RWPE2 (cell line): ENCODE measurements at places on chromosomes 2 and 18.

GRCh38 chr18:45651275-45651674 is 36.0 kb downstream of the SLC14A2 start:
- no peak for DNase-seq

DNA sequence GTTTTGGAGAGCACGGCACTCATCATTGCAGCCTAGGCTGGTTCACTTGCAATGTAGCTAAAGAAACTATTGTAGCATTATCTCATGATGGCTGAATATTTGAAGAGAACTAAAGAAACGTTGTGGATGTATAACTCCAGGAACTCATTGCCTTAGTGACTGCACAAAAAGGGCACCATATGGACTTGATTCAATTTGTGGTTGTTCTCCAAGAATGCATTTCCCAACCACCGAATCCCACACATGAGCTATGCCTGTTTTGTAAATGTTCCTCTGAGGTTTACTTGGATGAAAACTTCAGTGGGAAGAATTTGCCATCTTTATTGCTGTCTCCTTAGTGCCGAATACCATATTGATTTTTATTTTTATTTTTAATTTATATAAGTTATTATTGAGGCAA is 43.5 kb downstream of the DOK6 start:
- DNase-seq: no peak

- no peak for DNase-seq
These were observed 489.1 kb upstream of the SMIM21 start for GRCh38 chr18:75916624-75916982.

GRCh38 chr2:151302879-151303278 is 13.4 kb upstream of the NMI start:
- DNase-seq: no peak

DNA sequence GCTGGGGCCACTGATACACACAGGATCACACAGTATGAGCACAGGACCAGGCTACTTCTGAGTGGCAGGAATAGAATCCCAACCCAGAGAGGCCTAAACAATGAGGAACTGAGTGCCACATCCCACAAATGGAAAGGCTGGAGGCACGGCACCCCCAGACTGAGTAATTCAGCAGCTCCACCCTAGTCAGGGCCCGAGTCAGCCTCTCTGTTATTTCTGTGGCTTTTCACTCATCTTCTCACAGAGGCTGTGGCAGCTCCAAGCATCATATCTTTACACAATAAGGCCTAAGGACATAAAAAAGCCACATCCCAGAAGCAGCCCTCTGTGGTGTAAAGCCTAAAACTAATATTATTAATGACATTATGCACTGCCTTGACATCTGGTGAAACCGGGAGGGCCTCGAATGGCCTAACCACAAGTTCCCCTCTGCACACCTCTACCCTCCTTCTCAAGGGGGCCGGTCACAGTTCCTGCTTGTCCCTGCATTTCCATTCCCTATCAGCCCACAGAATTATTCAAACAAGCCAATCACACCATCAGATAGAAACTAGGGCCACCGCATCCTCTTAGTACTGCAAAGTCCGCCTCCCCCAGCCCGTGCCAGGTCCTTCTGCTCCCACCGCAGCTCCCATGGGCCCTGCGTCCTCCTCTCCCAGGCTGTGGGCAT is 12.5 kb upstream of the MAL start:
- no peak for DNase-seq

GRCh38 chr2:219733106-219733505 is 105.7 kb downstream of the SLC4A3 start:
- DNase-seq: no peak

- DNase-seq: no peak
These were observed 23.6 kb upstream of the ID2 start for GRCh38 chr2:8658064-8658862.
